ENCODE measurements at places on chromosomes 4 and X.

GRCh38 chr4:99529228-99529627 lies 18.4 kb downstream of the C4orf17 start:
- no peak for DNase-seq

DNA sequence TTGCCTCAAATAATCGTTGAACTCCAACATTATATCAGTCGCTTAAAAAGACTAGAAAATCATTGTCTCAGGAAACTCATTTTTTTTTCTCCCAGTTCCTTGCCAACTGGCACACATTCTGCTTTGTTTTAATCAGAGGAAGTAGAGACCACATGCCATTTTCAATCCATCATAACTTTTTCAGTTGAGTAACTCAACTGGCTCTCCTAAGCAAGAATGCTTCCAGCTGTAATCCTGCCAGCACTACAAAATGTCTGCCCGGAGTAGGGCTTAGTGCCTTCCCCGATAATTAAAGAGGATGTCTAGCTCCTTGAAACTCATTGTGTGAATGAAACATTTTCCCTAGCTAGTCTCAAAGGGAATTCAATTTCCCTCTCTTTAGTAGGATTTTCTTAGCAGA lies 33.0 kb downstream of the FREM3 start:
- DNase-seq, result no peak

- no peak for DNase-seq
Measured at GRCh38 chr4:187178587-187178986, 454.9 kb upstream of the FAT1 start.

- no peak for DNase-seq
Measured at GRCh38 chr4:145216535-145216934, 36.1 kb upstream of the OTUD4 start.

Measured in stimulated activated CD4-positive, alpha-beta T cell treated with anti-CD3 and anti-CD28 coated beads, Interleukin-4, amount 100 ng/mL, for 4 hours (primary cell).